ENCODE measurements at places on chromosomes 2 and 18.

- DNase-seq, result no peak
Observed at GRCh38 chr18:63346031-63346430, 21.0 kb downstream of the KDSR start.

GRCh38 chr2:1972422-1972821, 228.1 kb upstream of the PXDN start:
- DNase-seq, result no peak

DNA sequence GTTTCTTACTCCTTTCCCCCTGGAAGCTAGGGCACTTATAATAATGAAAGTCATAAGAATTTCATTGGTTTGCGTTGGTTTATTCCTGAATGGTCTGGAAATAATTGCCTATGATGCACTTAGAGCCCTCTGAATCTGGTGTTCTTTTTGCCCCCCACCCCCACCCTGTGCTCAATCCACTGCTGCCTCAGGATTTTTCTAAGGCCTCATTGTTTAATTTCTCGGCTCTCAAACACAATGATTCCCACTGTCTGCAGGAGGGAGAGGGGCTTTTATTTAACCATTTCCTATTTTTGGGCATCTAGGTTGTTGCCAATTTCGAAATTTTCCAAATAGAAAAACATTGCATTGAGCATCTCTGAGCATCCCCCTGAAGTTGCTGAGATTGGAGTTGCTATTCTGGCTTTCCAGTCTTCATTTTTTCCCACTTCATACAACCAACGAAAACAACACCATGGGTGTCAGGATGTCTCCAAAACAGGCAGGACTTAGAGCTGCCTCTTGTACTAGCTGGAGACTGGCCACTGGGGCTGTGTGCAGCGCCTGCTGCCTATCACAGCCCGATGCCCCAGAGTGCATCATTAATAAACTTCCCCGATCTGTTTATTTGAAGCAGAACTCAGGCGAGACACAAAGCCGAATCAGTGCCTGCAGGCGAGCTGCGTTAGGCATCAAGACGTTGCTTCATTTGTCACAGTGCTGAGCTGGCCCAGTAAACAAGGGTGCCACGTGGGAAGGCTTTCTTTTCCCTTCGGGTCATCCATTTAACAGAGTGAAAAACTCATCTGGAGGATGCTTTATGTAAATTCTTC, 1.8 kb upstream of the PCARE start:
- no peak for DNase-seq

- DNase-seq, result no peak
Observed at GRCh38 chr2:204292439-204292838, 252.8 kb upstream of the PARD3B start.
